ENCODE measurements at places on chromosomes 4 and X.

- DNase-seq = no peak
- no peak overlapping the region for H3K27ac ChIP-seq
- H3K27me3 ChIP-seq = no peaks in the 10 kb centered on the region
- no peaks in the 10 kb centered on the region for H3K4me1 ChIP-seq
- H3K36me3 ChIP-seq = no peaks in the 10 kb centered on the region
- H3K4me3 ChIP-seq = no peak overlapping the region
Measured at GRCh38 chrX:48022100-48022499, 15.3 kb downstream of the SPACA5 start.

GRCh38 chrX:17638731-17639130, 98.6 kb upstream of the SCML1 start:
- no peak overlapping the region for H3K4me3 ChIP-seq
- no peak for DNase-seq
- H3K36me3 ChIP-seq = no peaks in the 10 kb centered on the region
- no peak overlapping the region for H3K27ac ChIP-seq

- no peak overlapping the region for H3K4me3 ChIP-seq
- no peaks in the 10 kb centered on the region for H3K4me1 ChIP-seq
- H3K36me3 ChIP-seq = no peaks in the 10 kb centered on the region
- DNase-seq = no peak
Measured at GRCh38 chrX:73262991-73263390, 48.3 kb upstream of the NAP1L2 start.

GRCh38 chr4:1244978-1245471, 3.9 kb downstream of the CTBP1 start:
- no peaks in the 10 kb centered on the region for H3K27me3 ChIP-seq
- peaks cover 16% of the 10 kb centered on the region for H3K4me1 ChIP-seq
- H3K36me3 ChIP-seq = peaks cover 23% of the 10 kb centered on the region
- H3K4me3 ChIP-seq = no peak overlapping the region
- no peak overlapping the region for H3K27ac ChIP-seq
- peak; percentile 46 for DNase-seq
